ENCODE measurements at places on chromosomes 6 and 20. TPM values are rescaled to one million over a fixed set of nuclear protein-coding genes. Genes with fewer than 3 reads are reported as not detected.

DNA sequence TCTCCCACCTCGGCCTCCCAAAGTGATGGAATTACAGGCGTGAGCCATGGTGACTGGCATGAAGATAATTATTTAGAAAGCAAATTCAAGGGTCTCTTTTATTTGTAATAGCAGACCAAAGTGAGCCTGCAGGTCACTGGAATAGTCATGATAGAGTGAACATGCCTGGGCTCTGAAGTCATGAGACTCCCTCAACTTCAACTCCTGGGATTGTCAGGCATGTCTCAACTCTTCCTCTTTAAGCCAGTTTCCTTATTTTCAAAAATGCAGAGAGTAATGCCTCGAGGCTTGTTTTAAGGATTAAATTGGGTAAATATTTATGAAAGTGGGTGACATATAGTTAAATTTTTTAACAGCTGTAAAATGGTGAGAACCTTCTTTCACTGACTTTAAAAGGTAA lies 22.7 kb upstream of the HECA start:
- peak overlapping the region; percentile 67 for H3K27ac ChIP-seq
- H3K4me3 ChIP-seq = peak overlapping the region; percentile 64
- no peaks in the 10 kb centered on the region for H3K27me3 ChIP-seq
- H3K36me3 ChIP-seq = no peaks in the 10 kb centered on the region
- no peak for DNase-seq

GRCh38 chr6:149031859-149032598 lies 285.2 kb downstream of the UST start:
- no peaks in the 10 kb centered on the region for H3K27me3 ChIP-seq
- H3K4me1 ChIP-seq = peaks cover 45% of the 10 kb centered on the region
- peak overlapping the region; percentile 45 for H3K4me3 ChIP-seq

DNA sequence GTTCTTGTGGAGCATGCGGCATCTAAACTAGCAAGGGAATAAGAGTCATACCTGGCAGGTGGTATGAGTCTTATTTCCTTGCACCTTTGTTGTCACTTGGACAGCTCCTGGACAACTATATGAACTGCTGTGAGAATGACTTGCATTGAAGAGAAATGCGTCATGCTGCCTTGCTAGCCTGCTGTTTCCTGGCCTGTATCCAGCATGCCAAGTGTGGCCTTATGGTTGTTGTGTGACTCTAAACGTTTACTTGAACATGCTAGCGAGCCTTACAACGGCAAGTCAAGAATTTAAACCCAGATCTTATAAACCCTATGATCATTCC lies 90.4 kb downstream of the CEP162 start:
- peaks cover 21% of the 10 kb centered on the region for H3K36me3 ChIP-seq
- no peaks in the 10 kb centered on the region for H3K27me3 ChIP-seq
- no peak overlapping the region for H3K27ac ChIP-seq
- H3K4me3 ChIP-seq = no peak overlapping the region
- no peak for DNase-seq
- no peaks in the 10 kb centered on the region for H3K4me1 ChIP-seq

- no peaks in the 10 kb centered on the region for H3K27me3 ChIP-seq
- DNase-seq = no peak
- H3K4me3 ChIP-seq = no peak overlapping the region
- no peak overlapping the region for H3K27ac ChIP-seq
- no peaks in the 10 kb centered on the region for H3K4me1 ChIP-seq
- H3K36me3 ChIP-seq = no peaks in the 10 kb centered on the region
Observed at GRCh38 chr20:7601431-7601830, 338.8 kb downstream of the HAO1 start.

- peaks cover 4% of the 10 kb centered on the region for H3K4me1 ChIP-seq
- H3K4me3 ChIP-seq = no peak overlapping the region
- no peak for DNase-seq
- H3K27ac ChIP-seq = peak overlapping the region; percentile 28
- no peaks in the 10 kb centered on the region for H3K27me3 ChIP-seq
Observed at GRCh38 chr20:62133051-62133845, 9.9 kb downstream of the PSMA7 start.

DNA sequence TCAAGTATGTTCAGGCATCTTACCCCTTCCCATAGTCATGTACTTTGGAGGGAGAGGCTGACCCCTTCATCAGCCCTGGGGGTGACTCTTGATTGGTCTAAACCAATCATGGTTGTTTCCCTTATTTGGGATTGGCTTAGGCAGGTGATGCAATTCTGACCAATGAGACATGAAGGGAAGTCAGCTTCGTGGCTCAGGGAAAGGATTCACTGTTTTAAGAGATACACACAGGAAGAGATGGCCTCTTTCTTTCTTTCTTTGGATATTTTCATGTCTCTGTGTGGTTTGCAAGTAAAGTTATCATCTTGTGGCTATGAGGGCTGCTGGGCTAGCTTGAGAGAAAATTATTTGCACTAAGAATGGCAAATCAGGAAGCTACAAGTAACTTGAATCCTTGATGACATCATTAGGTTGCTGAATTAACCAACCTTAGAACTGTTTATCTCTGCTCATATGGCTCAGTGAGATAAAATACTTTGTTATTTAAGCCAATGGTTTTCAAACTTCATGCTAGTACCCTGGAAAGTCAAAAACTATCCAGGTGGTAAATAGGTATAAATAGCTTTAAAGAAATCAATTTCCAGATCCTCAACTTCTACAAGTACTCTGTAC lies 144.2 kb upstream of the CENPW start:
- H3K27me3 ChIP-seq = no peaks in the 10 kb centered on the region
- H3K4me3 ChIP-seq = no peak overlapping the region
- no peak for DNase-seq
- H3K27ac ChIP-seq = no peak overlapping the region
- H3K4me1 ChIP-seq = no peaks in the 10 kb centered on the region

- no peaks in the 10 kb centered on the region for H3K27me3 ChIP-seq
- H3K4me3 ChIP-seq = no peak overlapping the region
- no peak overlapping the region for H3K27ac ChIP-seq
Observed at GRCh38 chr6:126110512-126111270, 124.4 kb downstream of the TRMT11 start.

GRCh38 chr6:146950351-146950835 lies 253.8 kb upstream of the STXBP5 start:
- no peak overlapping the region for H3K4me3 ChIP-seq
- H3K4me1 ChIP-seq = no peaks in the 10 kb centered on the region
- H3K27me3 ChIP-seq = no peaks in the 10 kb centered on the region
- H3K27ac ChIP-seq = no peak overlapping the region
- no peak for DNase-seq
- no peaks in the 10 kb centered on the region for H3K36me3 ChIP-seq

DNA sequence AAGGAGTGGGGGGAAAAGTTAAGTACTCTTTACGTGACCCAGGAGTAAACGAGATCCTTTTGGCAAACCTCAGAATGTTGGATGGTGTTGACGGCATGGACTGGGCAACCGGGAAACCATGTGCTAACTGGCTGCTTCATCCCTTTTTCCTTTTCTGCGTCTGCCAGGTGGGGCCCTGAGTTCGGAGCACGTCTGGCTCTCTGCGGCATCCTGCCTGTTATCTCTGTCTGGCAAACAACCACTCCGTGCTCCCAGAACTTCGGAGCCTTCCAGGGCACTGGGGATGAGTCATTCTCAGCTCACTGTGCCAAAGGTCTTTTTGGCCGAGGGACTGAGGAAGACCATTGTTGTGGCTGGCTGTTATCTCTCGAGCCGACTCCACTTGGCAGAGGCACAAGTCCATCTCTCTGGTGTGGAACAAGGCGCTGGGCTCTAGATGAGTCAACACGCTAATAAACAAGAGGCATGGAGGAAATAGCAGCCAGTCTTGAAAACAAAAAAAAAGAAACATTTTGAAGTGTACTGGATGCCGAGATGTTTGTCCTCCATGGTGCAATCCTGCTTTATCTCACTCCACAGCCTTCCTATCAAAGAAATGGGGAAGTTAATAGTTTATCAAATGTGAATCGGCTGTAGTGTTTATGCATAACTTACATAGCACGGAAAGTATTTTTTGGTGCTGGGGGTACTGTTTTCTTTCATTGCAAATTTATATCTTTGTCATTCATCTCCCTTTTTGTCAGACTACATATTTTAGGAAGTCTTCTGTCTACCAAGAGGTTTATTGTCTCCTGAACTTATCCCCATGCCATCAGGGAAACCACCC lies 64.6 kb upstream of the TXNDC5 start:
- no peaks in the 10 kb centered on the region for H3K4me1 ChIP-seq
- no peak for DNase-seq
- H3K36me3 ChIP-seq = no peaks in the 10 kb centered on the region
- H3K27me3 ChIP-seq = peaks cover 5% of the 10 kb centered on the region
- no peak overlapping the region for H3K4me3 ChIP-seq
- no peak overlapping the region for H3K27ac ChIP-seq

DNA sequence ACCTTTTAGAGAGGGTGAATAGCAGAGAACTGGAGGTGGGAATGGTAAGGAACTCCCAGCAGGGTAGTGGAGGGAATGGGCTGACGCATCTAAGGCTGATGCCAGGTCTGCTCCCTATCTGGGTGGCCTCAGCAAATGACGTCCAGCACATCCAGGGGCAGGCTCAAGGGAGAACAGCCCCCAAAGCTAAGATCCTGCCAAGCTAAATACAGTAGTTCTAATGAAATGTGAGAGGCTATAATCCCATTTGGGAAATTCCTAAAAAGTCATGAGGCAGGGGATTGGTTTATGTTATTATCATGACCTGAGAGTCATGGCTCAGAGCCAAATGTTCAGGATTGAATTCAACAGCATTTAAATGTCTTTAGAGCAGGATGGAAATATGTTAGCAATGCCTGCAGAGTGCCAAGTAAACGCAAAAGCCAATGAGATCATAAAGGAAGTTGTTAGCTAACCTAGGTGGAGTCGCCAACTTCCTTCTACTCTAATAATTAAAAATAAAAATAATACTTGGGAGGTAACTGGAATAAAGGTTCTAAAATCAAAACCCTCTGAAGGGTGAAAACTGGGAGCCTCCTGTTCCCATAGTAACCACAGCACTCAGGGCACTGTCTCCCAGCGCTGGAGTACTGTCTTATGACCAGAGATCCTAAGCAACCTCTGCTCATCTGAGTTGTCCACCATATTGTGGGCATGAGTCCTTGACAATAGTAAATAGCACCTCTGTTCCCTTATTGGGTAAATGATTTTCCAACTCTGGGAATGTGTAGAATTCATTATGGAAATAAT lies 34.8 kb downstream of the IYD start:
- no peaks in the 10 kb centered on the region for H3K36me3 ChIP-seq
- no peak for DNase-seq
- H3K4me1 ChIP-seq = no peaks in the 10 kb centered on the region
- H3K27ac ChIP-seq = no peak overlapping the region
- peaks cover 2% of the 10 kb centered on the region for H3K27me3 ChIP-seq

GRCh38 chr6:56245903-56246351 lies 1.5 kb downstream of the COL21A1 start:
- H3K27ac ChIP-seq = no peak overlapping the region
- DNase-seq = no peak
- H3K4me1 ChIP-seq = no peaks in the 10 kb centered on the region
- H3K36me3 ChIP-seq = no peaks in the 10 kb centered on the region
- no peaks in the 10 kb centered on the region for H3K27me3 ChIP-seq

DNA sequence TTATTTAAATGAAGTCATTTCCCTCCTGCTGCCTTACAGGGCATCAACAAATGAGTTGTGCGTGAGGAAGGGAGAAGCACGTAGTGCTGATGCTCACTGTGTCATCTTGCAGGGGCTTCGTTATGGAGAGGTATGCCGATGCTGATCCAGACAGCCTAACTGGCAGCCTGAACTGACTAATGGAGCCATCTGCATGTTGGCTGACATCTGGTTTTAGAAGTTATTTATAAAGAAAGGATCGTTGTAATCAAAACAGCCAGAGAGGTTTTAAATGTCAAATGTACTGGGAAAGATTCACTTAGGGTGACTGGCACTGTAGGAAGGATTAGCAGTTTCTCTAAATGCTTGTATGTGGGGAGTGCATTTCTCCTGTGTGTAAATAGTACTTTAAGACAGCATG lies 54.6 kb downstream of the FARS2 start:
- no peak overlapping the region for H3K27ac ChIP-seq
- DNase-seq = no peak
- peaks cover 4% of the 10 kb centered on the region for H3K36me3 ChIP-seq
- H3K27me3 ChIP-seq = no peaks in the 10 kb centered on the region
- H3K4me3 ChIP-seq = no peak overlapping the region

Gene SIM1
- 0.64 TPM for total RNA-seq

Gene NKX2-4
- total RNA-seq = not detected

Gene PKIB
- 0.62 TPM for total RNA-seq

Gene BNIP5
- not detected for total RNA-seq

Gene CFAP206
- total RNA-seq = not detected

Gene ADAT2
- total RNA-seq = 31.1 TPM

Gene NQO2
- 27.4 TPM for total RNA-seq

Gene AGER
- total RNA-seq = 27.8 TPM
